ENCODE measurements at places on chromosomes 3 and 15.

- DNase-seq = no peak
Measured at GRCh38 chr3:11600501-11601282, 43.0 kb downstream of the VGLL4 start.

GRCh38 chr15:29672923-29673809, 149.1 kb downstream of the TJP1 start:
- DNase-seq = no peak

DNA sequence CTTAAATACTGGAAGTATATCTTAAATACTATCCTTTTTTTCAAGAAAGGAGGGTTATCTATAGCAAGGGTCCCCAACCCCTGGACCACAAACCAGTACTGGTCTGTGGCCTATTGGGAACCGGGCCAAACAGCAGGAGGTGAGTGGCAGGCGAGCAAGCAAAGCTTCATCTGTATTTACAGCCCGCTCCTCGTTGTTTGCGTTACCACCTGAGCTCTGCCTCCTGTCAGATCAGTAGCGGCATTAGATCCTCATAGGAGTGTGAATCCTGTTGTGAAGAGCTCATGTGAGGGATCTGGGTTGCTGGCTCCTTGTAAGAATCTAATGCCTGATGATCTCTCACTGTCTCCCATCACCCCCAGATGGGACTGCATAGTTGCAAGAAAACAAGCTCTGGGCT, 26.1 kb downstream of the SUMF1 start:
- DNase-seq = no peak

DNA sequence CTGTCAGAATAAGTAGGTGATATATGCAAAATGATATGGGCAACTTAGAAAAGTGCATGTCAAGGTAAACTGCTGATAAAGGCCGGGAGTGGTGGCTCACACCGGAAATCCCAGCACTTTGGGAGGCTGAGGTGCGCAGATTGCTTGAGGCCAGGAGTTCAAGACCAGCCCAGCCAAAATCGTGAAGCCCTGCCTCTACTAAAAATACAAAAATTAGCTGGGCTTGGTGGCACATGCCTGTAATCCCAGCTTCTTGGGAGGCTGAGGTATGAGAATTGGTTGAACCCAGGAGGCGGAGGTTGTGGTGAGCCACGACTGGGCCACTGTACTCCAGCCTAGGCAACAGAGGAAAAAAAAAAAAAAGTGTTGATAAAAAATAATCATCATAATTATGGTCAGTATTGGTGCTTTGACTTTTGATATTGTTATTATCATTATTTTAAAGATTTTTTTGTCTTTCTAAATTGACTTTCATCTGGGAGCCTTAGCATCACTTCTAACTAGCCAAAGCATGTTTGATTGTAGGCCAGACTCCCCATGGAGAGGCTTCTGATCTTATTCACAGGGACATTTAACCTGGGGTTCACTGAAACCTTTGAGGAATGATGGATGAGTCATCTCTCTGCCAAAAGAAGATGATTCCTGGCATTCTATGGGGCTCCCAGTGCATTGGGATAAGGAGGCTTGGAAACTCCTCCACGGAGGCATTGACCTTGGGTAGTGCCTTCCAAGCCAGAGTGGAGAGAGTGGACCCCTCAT, 5.6 kb downstream of the ZBTB38 start:
- DNase-seq = no peak

DNA sequence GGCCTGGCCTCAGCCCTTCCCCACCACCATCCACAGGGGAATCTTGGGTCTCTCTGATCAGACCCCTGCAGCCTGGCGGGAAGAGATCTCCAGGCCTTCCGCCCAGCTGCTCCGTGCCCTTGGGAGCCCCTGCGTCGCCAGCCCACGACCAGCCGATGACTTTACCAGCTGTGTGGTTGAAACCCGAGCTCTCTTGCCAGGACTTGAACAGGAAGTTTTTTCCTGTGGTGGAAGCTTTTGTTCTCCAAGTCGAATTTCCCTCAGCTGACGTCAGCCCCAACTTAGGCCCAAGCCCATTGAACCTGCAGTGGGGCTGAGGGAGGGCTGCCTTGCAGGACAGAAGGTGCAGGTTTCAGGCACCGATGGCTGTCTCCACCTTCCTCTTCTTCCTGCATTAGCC, 51.7 kb upstream of the SMAD3 start:
- no peak for DNase-seq

DNA sequence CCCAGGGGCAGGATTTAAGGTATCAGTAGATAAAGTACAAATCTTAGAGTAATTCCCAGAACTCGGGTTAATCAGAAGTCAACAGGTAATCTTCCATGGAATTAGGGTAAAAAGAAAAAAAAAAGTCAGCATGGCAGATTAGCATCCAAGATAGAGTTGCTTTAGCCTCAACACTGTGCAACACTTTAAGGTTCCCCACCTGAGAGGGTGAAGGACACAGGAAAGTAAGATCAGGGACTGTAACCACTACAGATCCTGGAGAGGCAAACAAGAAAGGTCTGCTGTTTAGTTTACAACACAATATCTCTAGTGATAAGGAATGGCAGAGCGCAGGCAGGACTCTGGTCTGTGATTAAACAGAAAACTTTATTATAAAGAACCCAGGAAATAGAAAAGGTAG, 4.1 kb upstream of the PHLDB2 start:
- DNase-seq = no peak

DNA sequence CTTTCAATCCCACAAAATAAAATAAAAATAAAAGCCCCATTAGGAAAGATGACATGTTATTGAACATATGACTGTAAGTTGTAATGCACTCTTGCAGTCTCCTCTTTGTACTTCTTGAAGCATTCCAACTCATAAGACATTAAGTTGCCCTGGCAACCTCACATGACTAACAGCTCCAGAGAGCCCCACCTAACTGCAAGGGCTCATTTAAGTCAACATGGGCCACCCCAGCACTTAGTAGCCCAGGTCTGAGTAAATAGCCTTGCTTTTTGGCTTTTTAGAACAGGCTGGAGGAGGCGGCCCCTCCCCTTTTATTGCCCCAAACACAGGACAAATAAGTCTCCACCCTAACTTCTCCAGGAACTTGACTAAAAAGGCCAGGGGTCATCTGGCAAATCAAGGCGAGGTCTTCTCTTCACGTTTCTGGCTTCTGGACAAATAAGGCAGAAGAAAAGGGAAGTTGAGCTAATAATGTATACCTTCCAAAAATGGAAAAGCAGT, 135.1 kb downstream of the TMCO5A start:
- DNase-seq = no peak

DNA sequence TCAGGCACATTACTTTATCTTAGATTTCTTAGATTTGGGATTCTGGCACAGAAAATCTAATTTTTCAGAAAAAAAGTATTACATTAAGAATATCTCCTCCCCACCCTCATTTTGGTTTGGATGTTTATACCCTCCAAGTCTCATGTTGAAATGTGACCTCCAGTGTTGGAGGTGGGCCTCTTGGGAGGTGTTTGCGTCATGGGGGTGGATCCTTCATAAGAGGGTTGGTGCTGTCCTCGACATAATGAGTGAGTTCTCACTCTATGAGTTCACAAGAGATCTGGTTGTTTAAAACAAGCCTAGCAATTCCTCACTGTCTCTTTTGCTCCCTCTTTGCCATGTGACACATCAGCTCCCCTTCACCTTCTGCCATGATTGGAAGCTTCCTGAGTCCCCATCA, 45.6 kb upstream of the WWTR1 start:
- no peak for DNase-seq

DNA sequence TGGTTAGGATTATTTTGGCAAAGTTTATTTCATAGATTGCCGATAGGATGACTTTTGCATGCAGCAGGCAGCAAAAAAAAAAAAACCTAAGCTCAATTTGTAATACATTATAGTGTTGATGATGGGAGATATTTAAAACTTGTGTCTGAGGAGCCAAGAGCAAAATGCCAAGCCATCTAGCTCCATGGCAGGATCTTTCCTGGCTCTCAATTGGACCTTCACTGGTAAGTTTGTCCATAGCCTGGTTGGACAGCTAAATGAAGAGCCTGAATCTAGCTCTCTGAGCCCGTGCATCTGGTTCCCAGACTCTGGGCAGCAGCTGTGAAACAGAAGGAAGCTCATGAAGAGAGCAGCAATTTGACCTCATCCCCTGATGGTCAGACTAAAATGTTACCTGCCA, 17.5 kb downstream of the STAC start:
- DNase-seq = no peak

DNA sequence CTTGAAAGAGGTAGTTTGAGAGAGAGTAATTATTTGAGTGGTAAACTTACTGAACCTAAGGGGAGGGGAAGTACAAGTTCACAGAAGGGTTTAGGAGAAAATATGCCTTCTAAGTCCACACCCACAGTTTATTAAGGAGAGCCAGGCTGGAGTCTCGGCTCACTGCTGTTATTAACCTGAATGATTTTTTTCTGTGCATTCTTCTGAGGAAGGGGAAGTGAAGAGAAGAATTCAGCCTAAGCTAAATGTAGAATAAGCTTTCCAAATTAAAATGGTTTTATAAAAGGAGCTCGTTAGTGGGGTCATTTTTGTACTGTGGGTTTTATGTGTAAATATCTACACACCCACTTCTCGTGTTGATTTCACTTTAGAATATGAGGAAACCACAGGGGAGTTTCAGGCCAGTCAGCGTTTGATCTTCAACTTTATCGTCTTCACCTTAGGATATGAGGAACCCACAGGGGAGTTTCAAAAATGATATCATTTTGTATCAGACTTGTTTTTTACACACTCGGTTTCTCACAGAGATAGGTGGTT, 1.5 kb downstream of the WHAMM start:
- peak; percentile 22 for DNase-seq

- no peak for DNase-seq
Measured at GRCh38 chr3:191385101-191385500, 54.8 kb upstream of the UTS2B start.

DNA sequence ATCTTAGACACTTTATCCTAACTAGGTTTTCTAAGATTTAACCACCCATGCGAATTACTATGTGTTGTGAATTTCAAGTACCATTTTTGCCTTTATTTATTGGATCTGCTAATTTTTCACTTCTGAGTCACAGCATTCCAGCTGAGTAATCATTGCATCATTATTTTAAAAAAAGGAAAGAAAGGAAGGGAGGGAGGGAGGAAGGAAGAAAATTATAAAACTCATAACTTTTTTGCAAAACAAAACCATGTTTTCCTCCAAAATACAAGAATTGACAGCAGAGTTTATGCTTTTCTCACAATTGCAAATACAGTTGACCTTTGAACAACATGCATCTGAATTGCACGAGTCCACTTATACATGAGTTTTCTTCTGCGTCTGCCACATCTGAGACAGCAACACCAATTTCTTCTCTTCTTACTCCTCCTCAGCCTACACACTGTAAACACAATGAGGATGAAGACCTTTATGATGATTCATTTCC, 651.4 kb upstream of the NECTIN3 start:
- no peak for DNase-seq

DNA sequence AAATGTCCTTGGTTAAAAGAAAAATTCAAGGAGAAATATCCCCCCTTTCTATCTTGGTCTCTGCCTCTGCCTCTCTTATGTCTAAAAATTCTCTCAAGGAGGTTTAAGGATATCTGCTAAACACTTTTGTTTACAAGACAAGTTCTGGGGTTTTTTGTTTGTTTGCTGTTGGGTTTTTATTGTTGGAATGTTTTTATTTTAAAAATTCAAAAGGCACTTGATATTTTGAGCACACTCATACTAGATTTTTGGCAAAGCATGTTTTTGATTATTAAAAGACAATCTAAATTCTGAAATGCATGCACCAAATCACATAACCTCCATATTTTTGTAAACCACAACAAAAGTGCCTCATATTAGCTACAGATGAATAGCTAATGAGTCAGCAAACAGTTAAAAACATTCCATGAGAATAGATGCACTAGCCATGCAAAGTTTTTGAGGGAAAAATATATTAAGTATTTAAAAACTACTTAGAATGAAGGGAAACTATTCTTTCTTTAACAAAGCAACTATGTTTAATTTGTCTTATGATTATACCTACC, 84.6 kb downstream of the ZBTB20 start:
- DNase-seq = no peak

DNA sequence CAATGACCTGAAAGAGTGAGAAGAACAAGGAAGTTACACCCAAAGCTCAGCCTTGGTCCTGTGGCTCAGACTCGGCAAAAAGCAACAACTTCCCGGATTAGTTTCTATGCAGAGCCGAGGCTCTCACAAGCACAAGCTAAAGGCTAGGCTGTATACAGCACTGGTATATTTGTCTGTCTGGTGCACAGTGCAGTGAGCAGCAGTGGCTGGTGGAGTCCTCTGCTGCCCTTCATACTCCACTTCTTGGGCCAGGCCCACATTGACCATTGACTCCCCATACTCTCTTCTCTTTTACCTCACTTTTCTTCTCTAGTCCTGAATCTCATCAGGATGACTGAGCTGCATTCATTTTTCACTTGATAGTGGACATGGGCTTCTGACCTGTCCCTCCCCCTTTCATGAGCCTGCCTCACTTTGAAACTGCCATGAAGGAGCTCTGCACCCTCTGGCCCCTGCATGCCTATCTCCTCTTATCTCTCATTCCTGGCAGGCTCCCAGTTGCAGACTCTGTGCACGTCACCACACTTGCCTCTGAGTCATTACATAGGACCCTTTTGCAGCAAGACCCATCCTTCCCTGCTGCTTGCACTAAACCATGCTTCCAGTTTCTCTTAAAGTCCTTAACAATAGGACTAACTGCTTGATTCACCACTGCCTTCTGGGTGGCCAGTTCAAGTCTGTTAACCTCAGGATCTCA, 379.3 kb downstream of the NTRK3 start:
- DNase-seq = no peak

GRCh38 chr15:38975282-38975990, 410.8 kb upstream of the RASGRP1 start:
- no peak for DNase-seq

DNA sequence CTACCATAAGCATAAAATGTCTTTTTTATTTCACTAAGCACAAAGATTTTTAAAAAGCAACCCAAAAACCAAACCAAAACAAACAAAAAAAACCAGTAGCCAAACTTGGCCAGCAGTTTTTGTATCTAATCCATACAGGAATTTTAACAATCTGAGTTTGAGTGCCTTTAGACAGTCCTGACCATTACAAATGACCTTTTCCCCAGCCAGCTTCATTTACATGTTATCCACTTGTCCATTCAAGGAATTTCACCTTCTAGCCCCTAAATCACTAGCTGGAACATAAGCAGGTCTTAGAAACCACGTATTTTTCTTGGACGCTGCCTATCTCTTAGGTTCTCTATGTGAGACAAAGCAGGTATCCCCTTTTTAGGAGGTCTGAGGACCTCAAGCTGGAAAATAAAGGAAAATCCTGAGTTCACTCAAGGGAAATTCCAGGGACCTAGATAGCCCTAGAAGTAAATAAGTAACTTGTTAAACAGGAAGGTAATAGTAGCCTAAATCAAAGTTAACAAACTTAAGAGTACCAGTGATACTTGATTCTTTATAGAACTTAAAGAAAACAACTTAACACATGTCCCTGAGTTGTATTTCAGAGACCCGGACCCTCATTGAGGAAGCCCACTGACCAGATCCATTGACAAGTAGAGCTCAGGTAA, 34.2 kb downstream of the CIP2A start:
- no peak for DNase-seq

DNA sequence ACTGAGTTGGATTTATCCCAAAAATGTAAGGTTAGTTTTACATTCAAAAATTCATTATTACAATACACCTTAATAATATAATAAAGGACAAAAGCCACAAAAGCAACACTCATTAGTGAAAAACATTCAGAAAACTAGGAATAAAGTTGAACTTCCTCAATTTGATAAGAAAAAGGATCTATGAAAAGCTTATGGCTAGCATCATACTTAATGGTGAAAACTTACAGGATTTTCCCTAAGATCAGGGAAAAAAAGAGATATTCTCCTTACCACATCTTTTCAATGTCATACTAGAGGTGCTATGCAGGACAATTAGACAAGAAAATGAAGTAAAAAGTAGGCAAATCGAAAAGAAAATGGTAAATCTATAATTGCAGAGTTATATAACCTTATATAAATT, 279.9 kb downstream of the CGGBP1 start:
- no peak for DNase-seq
